Ureter (tissue), 1 donor: ENCODE measurements at places on chromosomes 16 and 17. TPM values are rescaled to one million over a fixed set of nuclear protein-coding genes. Genes with fewer than 3 reads are reported as not detected.

DNA sequence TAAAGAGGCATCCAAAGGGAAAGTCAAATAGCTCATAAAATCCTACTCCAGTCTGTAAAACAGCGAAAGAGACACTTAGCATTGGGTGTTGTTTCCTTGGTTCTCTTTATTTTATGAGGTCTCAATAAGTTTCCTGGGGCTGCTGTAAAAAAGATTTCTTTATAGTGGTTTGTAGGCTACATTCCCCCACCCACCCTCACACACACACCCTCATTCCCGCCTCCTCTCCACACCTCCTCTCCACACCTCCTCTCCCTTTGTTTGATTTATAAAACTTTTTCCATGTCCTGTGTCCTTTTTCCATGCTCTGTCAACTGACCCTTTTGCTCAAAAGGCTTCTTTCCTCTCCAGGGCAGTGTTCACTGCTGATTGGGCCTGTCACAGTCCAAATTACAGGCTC is 178.9 kb upstream of the SOX9 start:
- no peak for DNase-seq

Gene RUNDC3A
- total RNA-seq = 1.3 TPM

GRCh38 chr17:82108038-82108437 is 10.0 kb upstream of the FASN start:
- no peak for DNase-seq

GRCh38 chr16:2964475-2965336 is 631 bp downstream of the KREMEN2 start:
- DNase-seq = no peak

- DNase-seq = no peak
Measured at GRCh38 chr17:63156986-63157385, 191.0 kb downstream of the TANC2 start.

GRCh38 chr16:67935101-67935401 is 1.6 kb downstream of the PSMB10 start:
- no peak for DNase-seq

GRCh38 chr17:77535435-77535834 is 394.7 kb downstream of the SEC14L1 start:
- DNase-seq = no peak

Gene TBX2
- total RNA-seq = 266 TPM

- no peak for DNase-seq
Measured at GRCh38 chr17:53909802-53910201, 87.1 kb downstream of the KIF2B start.

- DNase-seq = peak; percentile 93
Measured at GRCh38 chr17:40111221-40112128, 10.3 kb upstream of the MSL1 start.

DNA sequence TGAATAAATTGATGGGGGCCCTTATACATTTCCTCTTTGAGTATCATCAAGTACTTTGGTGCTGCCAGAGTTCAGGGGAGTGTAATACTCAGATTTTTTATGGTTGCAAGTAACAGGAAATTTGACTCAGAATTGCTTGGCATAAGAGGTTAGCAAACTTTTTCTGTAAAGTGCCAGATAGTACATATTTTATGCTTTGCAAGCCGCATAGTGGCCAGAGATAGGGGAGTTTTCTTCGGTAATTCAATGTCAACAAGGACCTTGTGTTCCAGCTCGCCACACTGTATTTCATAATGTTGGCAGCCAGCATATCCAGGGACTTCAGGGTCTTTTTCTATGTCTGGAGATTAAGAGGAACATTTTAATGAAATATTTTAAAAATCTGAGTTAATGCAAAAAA is 51.0 kb upstream of the MARCHF10 start:
- no peak for DNase-seq

- no peak for DNase-seq
Measured at GRCh38 chr17:8658810-8659209, 28.3 kb upstream of the MYH10 start.

Gene ACE
- 7.5 TPM for total RNA-seq

DNA sequence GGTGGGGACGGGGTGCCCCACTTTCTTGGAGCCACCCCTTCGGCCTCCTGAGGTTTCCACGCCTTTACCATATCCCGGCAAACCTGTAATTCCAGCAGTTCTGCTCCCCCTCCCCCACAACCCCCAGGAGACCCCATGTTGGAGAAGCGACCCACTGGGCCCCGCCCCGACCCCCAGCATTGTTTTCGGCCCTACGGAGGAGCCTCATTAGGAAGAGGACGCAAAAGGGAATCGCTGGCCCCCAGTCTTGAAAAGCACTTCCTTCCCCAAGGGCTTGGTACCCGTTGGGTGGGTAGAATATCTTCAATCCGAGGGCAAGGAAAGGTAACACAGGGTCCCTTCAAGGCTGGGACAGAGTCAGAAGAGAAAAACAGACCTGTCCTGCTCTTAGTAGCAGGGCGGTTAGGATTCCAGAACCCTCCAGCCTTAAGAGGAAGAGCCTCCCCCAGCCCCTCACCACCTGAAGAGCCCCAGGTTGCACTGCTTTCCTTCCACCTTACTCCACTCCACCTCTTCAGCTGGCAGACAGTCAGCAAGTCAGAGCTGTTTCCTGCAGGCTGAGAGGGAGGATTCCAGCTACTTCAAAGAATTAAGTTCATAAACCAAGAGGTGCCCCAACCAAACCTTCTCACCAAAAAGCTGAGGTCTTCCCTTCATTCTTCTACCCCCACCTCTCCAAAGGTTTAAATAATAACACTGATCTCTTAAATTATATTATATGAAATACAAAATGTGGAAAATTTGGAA is 803 bp upstream of the TLCD2 start:
- peak; percentile 52 for DNase-seq

Gene IL21R
- total RNA-seq = 0.60 TPM

DNA sequence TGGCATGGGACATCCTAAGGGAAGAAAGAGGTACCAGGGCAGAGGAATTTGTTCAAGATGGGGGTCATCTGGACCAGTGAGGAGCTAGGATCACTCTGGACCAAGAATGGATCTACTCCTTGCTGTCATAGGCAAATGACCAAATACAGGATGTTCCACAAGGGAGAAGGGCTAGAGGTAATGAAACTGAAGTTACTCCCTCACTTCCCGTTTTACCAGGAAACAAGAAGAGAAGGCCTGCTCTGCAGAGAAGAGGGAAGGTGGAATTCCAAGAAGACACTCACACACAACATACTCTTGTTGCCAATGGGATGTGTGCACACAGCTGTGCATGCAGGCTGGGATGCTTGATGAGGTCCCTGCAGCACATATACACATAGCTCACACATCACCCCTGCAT is 38.6 kb downstream of the NEUROD2 start:
- DNase-seq = no peak

Gene SUMO2
- total RNA-seq = 326 TPM

DNA sequence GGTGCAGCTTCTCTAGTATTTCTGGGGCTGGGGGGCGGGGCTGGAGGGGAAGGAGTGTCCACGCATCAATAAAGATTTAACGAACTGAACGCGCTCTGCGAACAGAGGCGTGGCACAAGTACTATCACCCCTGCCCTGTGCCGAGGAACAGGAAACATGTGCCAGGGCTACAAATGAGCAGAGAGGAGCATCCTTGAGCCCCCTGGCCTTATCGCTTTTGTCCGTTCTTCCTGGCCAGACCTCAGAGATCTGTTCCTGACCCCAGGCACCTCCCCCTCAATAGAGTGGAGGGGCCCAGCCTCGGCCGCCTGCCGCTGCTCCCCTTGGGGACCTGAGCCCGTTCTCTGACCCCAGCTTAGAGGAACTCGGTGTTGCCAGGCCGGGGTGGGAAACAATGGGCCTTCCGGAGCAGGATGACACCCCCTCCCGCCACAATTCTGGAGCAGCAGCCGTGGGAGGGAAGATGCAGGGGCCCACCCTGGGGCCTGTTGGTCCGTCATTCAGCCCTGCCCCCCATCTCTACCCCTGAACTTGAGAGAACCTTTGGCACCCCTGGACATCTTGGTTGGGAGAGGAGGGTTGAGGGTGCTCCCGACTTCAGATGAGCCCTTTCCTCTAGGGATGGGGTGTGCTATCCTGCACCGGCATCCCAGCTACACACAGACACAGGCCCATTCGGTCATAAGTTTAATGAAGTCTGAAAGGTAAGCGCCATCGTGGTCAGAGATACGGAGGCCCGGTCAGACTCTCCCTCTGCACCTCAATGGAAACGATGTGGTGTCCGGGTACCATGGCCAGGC is 1.1 kb downstream of the NAA38 start:
- DNase-seq = peak; percentile 72

DNA sequence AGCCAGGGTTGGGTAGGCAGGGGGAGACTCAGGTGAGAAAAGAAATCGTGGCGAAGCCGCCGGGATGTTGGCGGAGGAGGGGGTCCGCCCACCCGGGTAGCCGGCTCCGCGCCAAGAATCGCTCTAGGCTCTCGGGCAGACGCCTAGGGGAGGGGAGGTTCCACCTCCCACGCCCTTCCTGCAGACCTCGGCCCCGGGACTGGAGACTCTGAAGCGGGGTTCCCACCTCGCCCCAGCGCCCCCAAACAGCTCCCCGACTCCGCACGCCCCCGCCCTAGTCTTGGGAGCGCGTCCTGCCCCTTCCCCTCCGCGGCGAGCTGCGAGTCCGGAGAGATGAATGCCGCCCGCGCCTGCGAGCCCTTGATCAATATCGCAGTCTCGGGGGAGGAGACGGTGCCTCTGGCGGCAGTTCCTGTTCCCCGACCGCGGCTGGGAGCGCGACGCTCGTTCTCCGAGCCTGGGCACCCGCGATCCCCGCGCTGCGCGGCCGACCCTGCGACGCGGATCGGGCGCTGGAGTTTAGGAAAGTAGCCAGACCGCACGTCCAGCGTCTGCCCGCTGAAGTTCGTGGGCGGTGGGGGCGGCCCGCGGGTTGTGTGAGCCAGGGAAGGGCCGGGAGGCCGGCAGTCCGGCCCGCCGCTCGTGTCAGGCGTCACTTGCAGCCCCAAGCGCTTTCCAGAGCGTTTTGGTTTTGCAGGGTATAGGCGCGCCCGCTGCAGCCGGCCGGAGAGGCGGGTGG is 790 bp downstream of the CRHR1 start:
- DNase-seq = peak; percentile 50

GRCh38 chr17:58121925-58122324 is 26.3 kb upstream of the OR4D1 start:
- DNase-seq = no peak

DNA sequence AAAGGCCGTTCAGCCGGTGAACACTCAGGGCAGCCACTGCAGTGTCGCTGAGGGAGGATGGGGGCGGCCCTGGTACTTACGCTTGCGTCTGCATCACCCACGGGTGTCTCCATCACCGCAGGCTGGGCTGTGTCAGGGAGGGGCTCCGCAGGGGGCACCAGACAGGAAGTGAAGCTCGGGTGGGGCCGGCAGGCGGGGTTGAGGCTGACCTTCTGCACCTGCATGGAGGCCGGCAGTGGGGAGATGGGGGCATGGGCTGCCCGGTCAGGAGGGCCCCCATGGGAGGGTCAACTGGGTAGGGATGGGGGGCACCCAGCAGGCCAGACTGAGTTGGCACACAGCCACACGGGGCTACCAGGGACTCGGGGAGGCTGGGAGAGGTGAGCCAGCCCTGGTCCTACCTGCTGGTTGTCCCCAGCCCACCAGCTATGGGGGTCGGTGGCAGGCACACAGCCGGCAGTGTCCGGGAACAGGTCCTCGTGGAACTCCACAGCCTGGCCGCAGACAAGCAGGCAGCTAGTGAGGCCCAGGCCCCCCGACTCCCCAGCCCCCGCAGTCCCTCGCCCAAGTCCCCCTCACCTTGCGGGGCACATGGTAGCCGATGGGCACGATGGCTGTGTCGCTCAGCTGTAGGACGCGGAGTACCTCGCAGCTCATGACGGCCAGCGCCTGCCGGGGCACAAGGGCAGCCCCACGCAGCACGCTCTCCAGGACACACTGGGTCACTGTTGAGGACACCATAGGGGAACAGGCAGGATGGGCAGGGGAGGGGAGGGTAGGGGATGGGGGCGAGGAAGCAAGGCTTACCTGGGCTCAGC is 7.2 kb upstream of the VASN start:
- DNase-seq = no peak

Gene SAP30BP
- total RNA-seq = 106 TPM

DNA sequence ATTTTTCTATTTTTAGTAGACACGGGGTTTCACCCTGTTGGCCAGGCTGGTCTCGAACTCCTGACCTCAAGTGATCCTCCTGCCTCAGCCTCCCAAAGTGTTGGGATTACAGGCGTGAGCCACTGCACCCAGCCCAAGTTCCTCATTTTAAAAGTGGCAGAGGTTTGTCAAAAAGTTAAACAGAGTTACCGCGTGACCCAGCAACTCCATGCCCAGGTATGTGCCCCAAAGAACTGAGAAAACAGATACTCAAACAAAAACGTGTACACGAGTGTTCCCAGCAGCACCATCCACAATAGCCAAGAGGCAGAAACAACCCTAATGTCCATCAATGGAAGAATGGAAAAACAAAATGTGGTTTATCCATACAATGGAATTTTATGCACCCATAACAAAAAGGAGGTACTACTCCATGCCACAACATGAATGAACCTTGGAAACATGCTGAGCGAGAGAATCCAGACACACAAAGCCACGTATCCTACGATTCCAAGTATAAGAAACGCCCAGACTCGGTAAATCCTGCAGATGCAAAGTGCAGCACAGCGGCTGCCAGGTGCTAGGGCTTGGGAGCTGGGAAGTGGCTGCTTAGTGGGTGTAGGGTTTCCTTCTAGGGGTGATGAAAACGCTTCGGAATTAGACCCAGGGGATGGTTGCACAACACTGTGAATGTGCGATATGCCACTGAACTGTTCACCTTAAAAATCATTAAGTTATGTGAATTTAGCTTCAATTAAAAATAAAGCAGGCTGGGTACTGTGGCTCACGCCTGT is 24.8 kb downstream of the ADCY9 start:
- no peak for DNase-seq

DNA sequence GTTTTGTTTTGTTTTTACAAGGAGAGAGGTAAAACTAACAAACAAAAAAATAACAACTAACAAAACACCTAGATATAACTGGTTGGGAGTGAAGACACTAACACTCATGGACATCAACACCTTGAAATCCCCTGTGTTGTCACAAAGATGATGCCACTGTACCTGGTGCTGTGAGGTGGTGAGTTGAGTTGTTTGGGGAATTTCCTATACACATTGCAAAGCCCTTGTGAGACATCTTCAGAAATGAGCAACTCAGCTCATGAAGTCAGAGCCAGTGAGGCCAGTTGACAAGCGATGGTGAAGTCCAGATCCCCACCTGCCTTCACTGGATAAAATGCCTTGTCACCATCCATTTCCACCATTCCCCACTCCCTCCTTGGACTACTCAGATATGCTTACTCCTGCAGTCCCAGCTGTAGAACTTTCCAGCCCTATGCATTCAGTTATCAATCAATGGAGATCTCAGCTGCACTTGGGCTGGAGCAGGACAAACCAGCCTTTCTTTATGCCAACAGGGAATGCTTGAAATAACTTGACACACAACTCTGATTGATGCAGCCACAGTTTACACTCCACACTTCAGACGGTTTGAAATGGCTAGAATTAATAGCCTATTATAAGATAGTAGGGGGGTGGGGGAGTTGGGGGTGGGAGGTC is 22.2 kb downstream of the ANKFN1 start:
- DNase-seq = no peak

DNA sequence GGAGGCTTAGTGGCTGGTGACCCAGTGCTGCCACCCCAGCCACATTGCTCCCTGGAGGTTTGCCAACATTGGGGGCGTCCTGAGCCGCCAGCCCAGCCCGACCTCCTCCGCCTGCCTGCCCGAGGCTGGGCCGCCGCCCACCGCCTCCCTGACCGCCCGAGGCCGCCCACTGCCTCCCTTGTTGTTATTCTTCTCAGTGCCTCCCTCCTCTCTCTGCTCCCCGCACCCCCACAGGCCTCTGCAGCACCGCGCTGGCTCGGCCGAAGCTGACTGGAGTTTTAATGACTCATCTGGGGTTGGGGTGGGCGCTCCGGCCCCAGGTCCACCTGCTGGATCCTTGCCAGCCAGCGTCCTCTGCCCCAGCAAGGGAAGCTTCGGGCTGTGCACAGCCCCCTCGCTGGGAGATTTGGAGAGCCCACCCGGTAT is 102.5 kb downstream of the RBFOX3 start:
- DNase-seq = no peak

- DNase-seq = no peak
Measured at GRCh38 chr16:63241497-63242028, 1205.3 kb upstream of the CDH8 start.
